ENCODE measurements at places on chromosomes 6 and 20. TPM values are rescaled to one million over a fixed set of nuclear protein-coding genes. Genes with fewer than 3 reads are reported as not detected.

The LGSN gene
- total RNA-seq: not detected

The DDR1 gene
- total RNA-seq: 40.7 TPM

The HAO1 gene
- total RNA-seq: not detected

The GDAP1L1 gene
- not detected for total RNA-seq

The OOEP gene
- not detected for total RNA-seq

The LRP11 gene
- 15.7 TPM for total RNA-seq

The THEMIS gene
- total RNA-seq: under 0.01 TPM

The FAM209B gene
- not detected for total RNA-seq

The EMILIN3 gene
- total RNA-seq: 23.5 TPM

The HLA-A gene
- total RNA-seq: 113 TPM

The SLC32A1 gene
- not detected for total RNA-seq

The IPCEF1 gene
- 2.1 TPM for total RNA-seq

The TRIM31 gene
- total RNA-seq: not detected

The LRRC73 gene
- 0.52 TPM for total RNA-seq

The TGM2 gene
- total RNA-seq: 7.3 TPM

The CUL7 gene
- 27.1 TPM for total RNA-seq

The JPH2 gene
- 85.1 TPM for total RNA-seq

The CST5 gene
- total RNA-seq: not detected

The PTK6 gene
- total RNA-seq: not detected

The FAM209A gene
- total RNA-seq: not detected

The C6orf141 gene
- total RNA-seq: 2.1 TPM

The LAMA2 gene
- total RNA-seq: 187 TPM

The DEFB124 gene
- total RNA-seq: not detected

The IYD gene
- total RNA-seq: not detected

The BPIFB2 gene
- total RNA-seq: not detected

The PTCHD4 gene
- total RNA-seq: 0.52 TPM

The MEP1A gene
- not detected for total RNA-seq

The FAM83C gene
- not detected for total RNA-seq

The LRRN4 gene
- under 0.01 TPM for total RNA-seq

The TAAR8 gene
- total RNA-seq: not detected

The SLC17A2 gene
- not detected for total RNA-seq

The HIVEP2 gene
- 17.7 TPM for total RNA-seq

The BMP7 gene
- total RNA-seq: 3.7 TPM

The PLN gene
- 18.3 TPM for total RNA-seq

The PARD6B gene
- 0.52 TPM for total RNA-seq

The SRSF12 gene
- total RNA-seq: 2.6 TPM

The SLPI gene
- not detected for total RNA-seq
